ENCODE measurements at places on chromosomes 7 and 10.

GRCh38 chr7:138006106-138006505, 4.2 kb upstream of the CREB3L2 start:
- DNase-seq: no peak

DNA sequence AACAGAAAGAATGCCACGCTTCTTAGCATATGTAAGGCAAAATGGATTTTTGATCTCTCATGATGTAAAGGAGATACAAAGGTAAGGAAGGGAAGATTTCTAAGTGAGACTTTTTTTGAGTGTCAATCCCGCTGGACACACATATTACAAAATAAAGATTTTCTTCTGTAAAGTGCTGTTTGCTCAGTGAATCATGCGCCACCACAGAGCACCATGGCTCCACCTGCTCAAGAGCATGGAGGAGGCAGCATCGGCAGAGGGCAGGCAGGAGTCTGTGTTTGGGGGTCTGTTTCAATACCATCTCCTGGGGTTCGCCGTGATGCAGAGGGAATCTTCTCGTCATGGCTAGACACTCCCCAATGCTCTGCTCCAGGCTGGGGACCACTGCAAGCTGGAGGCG, 83.5 kb downstream of the ALOX5 start:
- DNase-seq: no peak

- no peak for DNase-seq
These were observed 10.8 kb upstream of the GALNT11 start for GRCh38 chr7:152014722-152015121.

GRCh38 chr7:45028138-45028919, 28.3 kb downstream of the CCM2 start:
- DNase-seq: no peak

GRCh38 chr10:70197235-70197945, 27.1 kb upstream of the SAR1A start:
- DNase-seq: peak; percentile 34

DNA sequence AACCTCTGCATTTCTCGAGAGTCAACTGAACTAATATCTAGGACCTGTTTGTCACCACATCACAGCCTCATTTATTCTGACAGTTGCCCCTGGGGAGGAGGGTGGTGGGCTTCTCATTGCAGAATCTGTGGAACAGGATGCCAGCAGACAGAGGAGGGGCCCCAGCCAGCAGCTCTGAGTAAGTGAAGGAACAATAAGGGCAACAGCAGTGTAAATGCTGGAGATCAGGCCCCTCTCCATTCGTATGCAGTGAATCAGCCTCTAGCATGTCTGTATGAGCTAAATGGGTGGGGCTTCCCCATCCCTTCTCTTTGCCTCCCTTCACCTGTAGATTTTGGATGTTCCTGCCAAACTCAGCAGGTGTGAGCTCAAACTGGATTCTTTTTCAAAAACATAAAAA, 7.7 kb upstream of the CPVL start:
- DNase-seq: no peak

DNA sequence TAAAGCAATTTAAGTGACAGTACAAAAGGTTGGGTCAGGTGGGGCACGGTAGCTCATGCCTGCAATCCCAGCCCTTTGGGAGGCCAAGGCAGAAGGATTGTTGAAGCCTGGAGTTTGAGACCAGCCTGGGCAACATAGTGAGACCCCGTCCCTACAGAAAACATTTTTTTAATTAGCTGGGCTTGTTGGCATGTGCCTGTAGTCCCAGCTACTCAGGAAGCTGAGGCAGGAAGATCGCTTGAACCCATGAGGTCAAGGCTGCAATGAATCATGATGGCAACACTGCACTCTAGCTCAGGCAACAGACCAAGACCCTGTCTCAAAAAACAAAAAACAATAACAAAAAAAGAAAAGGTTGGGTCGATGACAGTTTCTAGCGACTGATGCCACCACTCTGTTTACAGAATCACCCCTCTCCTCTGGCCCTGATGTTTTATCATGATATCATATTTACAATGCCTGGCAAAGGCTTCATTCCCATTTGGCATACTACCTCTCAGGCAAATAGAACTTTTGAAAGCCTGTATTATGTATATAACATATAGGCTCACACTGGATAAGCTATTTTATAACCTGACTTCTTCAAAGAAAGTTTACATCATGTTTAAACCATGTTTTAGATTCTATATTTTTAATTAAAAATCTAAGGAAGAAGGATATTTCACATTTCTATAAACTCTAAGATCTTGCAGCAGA, 558 bp upstream of the ABCC2 start:
- no peak for DNase-seq

DNA sequence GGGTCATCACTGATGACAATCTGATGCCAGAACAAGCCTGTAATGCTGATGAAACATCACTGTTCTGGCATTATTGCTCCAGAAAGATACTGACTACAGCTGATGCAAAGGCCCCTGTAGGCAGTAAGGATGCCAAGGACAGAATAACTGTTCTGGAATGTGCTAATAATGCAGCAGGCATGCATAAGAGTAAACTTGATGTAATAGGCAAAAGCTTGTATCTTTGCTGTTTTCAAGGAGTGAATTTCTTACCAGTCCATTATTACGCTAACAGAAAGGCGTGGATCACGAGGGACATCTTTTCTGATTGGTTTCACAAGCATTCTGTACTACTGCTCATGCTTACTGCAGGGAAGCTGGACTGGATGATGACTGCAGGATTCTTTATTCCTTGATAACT, 18.7 kb downstream of the LCOR start:
- DNase-seq: no peak

DNA sequence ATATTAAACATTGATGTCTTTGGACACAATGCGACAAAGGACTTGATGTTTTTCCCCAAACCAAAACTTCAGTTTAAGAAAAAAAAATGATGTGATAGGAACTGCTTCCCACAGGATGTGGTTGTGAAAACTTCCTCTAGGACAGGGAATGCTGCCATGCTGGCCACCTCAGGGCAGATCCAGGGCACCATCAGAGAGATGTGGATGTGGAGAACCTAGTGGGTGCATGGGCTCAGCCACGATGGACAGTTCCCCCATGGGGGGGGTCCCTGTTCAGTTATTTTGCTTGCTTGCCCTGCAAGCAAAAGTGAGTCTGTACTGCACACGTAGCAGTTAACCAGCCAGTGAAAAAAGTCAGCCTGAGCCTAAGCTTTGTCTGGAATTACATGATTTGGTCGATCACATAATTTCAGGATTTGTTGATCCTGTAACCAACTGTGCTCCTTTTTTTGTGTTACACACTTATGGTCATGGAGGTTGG, 36.3 kb downstream of the LAMB4 start:
- no peak for DNase-seq

GRCh38 chr10:12594448-12594944, 245.1 kb downstream of the CAMK1D start:
- DNase-seq: no peak

DNA sequence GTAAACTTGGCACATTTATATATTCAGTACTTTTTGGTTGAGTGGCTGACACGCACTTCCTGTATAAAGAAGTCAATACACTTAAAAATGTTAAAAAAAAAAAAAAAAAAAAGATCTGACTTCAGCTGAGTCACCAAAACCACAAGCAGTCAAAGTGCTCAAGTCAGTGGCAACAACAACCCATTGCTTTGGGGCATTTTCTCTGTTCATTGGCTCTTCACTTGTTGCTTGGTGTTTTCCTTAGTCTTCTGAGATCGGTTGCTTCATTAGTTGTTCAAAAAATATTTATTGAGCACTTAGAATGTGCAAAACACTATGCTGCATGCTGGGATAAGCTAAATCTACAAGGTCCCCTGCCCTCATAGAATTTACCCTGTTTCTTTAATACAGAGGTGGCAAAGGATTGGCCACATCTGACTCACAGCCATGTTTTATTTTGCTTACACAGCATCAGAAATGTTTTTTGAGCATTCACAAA, 63.7 kb downstream of the ZNRF2 start:
- no peak for DNase-seq

DNA sequence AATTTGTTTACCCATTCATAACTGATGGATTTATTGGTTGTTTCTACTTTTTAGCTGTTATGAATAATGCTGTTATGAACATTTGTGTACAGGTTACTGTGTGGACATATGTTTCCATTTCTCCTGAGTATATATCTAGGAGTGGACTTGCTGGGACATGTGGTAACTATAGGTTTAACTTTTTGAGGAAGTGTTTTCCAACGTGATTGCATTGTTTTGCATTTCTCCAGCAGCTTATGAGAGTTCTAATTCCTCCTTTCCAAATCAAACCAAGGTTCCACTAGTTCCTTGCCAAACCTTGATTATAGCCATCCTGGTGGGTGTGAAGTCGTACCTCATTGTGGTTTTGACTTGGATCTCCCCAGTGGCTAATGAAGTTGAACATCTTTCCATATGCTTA, 2.6 kb upstream of the PRF1 start:
- no peak for DNase-seq

DNA sequence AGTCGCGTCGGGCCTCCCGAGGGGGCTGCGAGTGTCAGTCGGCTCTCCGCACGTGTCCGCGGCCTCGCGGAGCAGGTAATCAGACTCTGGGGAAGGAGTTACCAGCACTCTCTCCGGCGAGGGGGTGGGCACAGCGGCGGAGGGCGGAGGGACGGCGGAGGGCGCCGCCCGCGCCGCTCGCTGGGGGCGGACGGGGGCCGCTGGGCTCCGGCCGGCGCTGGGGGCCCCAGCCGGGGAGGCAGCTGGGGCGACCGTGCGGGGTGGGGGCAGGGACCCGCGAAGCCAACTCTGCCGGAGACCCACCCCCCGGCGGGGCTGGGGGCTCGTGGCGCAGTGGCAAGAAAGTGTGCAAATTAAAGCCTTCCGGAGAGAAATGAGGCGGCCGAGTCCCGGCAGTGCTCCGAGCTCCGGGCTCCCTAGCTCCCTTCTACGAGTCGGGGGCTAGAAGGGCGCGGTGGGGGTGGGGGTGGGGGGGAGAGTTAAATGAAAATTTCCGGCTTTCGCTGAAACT, at the start of gene CDK6:
CDK6 (minus strand) TSS at position 85 of the 511 bp plus-strand sequence. CDS start 3,250 bp downstream, outside the sequence.
- peak; percentile 11 for DNase-seq

GRCh38 chr7:121202834-121203233, 126.0 kb upstream of the WNT16 start:
- no peak for DNase-seq

DNA sequence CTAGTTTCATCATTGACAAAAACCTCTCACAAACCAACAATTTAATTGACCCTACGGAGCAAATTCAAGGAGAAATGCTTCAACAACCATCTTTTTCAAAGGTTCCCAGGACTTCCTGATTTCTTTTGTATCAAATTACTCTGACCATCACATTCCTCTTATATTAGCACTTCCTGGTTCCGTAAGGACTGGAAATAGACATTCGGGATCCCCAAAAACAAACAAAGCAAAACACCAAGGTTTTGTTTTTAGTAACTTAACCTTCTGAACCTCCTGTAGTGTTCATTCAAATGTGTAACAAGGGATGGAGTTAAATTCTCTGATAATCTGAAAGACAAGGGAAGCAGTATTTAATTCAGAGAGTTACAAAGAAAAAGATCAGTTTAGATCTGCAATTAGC, 387.6 kb upstream of the NRP1 start:
- DNase-seq: no peak

DNA sequence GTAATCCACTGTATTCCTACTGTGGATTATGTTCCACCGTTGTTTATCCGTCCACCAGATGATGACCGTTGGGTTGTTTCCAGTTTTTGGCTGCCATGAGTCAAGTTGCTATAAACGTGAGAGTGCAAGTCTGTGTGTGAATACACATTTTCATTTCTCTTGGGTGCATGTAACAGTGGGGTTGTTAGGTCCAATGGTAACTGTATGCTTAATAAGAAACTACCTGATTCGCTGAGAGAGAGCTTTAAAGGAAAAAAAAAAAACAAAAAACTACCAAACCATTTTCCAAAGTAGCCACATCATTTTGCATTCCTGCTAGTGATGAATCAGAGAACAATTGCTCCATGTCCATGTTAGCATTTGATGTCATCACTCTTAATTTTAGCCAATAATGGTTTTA, 15.9 kb downstream of the UBN2 start:
- DNase-seq: no peak

DNA sequence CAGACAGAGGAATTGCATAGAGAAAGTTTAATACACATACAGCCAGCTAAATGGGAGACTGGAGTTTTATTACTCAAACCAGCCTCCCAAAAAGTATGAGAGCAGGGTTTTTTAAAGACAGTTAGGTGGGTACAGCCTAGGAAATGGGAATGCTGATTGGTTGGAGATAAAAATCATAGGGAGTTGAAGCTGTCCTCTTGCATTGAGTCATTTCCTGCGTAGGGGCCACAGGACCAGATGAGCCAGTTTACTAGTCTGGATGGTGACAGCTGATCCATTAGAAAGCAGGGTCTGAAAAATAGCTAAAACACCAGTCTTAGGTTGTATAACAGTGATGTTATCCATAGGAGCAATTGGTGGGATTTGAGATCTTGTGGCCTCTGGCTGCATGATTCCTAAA, 76.1 kb upstream of the POM121L12 start:
- no peak for DNase-seq

GRCh38 chr7:129866251-129866650, 86.5 kb downstream of the UBE2H start:
- no peak for DNase-seq

DNA sequence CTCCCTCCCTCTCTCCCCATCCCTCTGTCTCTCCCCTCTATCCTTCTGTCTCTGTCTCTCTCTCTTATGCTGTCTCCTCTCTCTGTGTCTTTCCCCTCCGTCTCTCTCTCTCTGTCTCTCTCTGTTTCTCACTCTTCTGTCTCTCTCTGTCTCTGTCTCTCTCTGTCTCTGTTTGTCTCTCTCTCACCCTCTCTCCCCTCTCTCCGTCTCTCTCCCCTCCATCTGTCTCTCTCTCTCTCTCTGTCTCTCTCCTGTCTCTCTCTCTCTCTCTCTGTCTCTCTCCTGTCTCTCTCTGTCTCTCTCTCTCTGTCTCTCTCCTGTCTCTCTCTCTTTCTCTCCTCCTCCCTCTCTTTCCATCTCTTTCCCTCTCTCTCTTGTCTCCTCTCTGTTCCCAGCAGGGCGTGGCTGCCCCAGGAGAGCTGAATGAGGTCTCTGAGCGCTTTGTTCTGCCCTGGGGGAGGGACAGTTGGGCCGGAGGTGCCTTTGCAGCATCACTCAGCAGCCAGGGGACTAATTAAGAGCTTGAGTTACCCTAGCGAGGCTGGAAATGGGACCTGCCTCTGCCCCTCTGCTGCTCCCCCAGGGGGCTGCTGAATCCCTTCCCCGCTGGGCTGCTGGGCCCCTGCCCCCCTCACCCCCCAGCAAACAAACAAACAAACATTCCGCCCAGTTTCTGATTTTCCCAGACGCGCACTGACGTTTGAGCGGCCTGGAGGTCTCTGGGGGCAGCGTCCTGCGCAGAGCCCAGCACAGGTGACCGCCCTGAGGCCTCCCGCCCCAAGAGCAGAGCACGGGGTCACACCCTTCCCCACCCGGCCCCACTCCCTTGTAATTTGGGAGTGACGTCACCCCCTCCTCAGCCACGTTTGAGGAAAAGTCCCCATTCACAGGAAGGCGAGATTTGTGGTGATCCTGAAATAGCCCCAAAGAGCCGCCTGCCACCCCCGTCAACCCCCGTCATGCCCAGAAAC, 68.1 kb downstream of the PDGFA start:
- peak; percentile 54 for DNase-seq

GRCh38 chr7:118195837-118196474, 12.0 kb downstream of the LSM8 start:
- DNase-seq: peak; percentile 20

GRCh38 chr7:45606050-45606449, 31.9 kb downstream of the ADCY1 start:
- DNase-seq: no peak
